Bronchial epithelial cell (primary cell): ENCODE measurements at places on chromosomes 7 and 10. TPM values are rescaled to one million over a fixed set of nuclear protein-coding genes. Genes with fewer than 3 reads are reported as not detected.

EEPD1 gene
- total RNA-seq = 2.3 and 2.9 TPM in 2 replicates

ZNF488 gene
- total RNA-seq = under 0.01 and 0.13 TPM in 2 replicates

TLX1 gene
- total RNA-seq = not detected in 2 replicates

CYP26C1 gene
- under 0.01 TPM in 2 replicates for total RNA-seq

HNRNPH3 gene
- total RNA-seq = 18.4 and 38.4 TPM in 2 replicates

TACC2 gene
- 13.4 and 36.7 TPM in 2 replicates for total RNA-seq

WDR11 gene
- total RNA-seq = 60.8 and 64.9 TPM in 2 replicates

CHAT gene
- total RNA-seq = not detected in 2 replicates

NUTM2A gene
- 0.26 and 1.2 TPM in 2 replicates for total RNA-seq

ACTL6B gene
- not detected in 2 replicates for total RNA-seq

SYT15B gene
- not detected in 2 replicates for total RNA-seq

ITGB8 gene
- 10.5 and 13.8 TPM in 2 replicates for total RNA-seq

ZNF467 gene
- 0.26 and 3.5 TPM in 2 replicates for total RNA-seq

EPDR1 gene
- 2.2 and 5.3 TPM in 2 replicates for total RNA-seq

TAS2R41 gene
- total RNA-seq = not detected in 2 replicates

LRIT1 gene
- not detected in 2 replicates for total RNA-seq
